ENCODE measurements at places on chromosomes 7 and 10. TPM values are rescaled to one million over a fixed set of nuclear protein-coding genes. Genes with fewer than 3 reads are reported as not detected.

The PHYHIPL gene
- polyA plus RNA-seq: 1.2 TPM

The BHLHA15 gene
- 0.35 TPM for polyA plus RNA-seq

The MSMB gene
- not detected for polyA plus RNA-seq

The PRSS37 gene
- 0.11 TPM for polyA plus RNA-seq

DNA sequence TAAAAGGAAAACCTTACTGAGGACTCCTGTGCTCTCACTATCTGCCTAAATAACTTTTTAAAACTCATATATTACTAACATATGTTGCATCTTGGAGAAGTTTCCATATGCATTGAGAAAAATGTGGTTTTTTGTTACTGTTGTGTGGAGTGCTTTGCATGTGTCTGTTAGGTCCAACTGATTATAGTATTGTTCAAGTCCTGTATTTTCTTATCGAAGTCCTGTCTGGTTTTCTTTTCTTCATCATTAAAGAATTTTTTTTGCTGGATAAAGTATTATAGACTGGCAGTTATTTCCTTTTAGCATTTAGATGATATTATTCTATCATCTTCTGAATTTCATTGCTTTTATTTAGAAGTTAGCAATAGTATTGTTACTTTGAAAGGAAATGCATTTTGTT is 59.5 kb upstream of the ACSM6 start:
- no peak for DNase-seq

The ANXA8L1 gene
- polyA plus RNA-seq: not detected

- no peak for DNase-seq
Observed at GRCh38 chr7:155169498-155170065, 99.5 kb downstream of the HTR5A start.

All from muscle of leg (tissue), 16 donors.